ENCODE measurements at places on chromosomes 7 and 10.

DNA sequence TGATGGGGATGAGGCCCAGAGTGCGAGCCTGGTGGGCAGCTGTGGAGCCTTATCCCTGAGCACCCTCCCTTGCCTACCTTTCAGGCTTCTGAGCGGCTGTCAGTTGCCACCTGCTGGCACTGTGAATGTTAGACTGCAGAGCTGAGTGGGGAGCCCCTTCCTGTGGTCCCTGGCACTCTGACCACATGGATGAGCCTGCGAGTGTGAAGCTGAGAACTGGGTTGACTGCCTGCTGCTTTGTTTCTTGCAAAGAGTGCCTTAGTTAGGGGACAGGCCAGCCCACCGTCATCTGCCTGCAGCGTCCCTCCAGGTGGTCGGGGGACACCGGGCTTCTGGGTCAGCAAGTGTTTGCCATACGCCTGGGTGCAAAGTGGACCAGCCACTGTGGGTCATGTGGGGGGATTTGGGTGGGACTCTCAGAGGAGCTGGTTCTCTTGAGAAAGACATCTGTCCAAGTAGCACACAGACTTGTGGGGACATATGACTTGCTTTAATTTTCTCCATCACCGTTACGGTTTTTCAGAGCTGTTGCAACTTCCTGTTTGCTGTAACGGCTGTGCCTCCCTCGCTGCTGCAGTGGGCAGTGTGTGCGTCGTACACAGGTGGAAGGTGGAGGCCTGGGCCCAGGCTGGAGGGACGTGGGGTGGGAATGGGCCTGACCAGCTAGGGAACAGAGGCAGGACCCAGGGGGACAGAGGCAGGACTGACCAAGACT lies 13.7 kb downstream of the INPP5A start:
- DNase-seq = peak; percentile 67

DNA sequence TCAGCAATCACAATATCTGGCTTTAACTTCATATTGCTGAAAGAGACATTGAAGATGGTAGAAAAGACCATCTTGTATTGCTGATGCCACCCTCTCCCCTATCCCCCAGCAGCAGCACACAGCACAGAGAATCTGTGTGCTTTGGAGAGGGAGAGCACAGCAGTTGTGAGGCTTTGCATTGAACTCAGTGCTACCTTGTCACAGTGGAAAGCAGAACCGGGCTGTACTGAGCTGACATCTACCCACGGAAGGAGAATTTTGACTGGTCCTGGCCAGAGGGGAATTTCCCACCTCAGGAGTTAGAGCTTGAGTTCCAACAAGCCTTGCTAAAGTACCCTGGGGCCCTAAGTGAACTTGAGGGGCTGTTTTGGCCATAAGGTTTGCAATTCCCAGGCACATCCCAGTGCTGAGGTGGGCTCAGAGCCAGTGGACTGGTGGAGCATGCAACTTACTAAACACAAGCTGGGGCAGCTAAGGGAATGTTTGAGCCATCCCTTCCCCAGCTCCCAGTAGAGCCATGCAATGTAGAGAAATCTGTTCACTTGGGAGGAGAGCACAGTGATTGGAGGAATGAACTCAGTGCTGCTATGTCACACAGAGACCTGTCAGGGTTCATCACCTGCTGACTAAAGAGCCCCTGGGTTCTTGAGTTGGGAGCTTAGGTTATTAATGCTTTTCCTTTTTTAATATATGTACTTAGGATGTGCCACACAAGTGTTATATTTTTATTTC lies 62.1 kb downstream of the OR13A1 start:
- DNase-seq = no peak

GRCh38 chr10:132462463-132463332 lies 65.7 kb downstream of the PWWP2B start:
- DNase-seq = no peak

- no peak for DNase-seq
Measured at GRCh38 chr10:15196021-15196834, 27.7 kb upstream of the NMT2 start.

DNA sequence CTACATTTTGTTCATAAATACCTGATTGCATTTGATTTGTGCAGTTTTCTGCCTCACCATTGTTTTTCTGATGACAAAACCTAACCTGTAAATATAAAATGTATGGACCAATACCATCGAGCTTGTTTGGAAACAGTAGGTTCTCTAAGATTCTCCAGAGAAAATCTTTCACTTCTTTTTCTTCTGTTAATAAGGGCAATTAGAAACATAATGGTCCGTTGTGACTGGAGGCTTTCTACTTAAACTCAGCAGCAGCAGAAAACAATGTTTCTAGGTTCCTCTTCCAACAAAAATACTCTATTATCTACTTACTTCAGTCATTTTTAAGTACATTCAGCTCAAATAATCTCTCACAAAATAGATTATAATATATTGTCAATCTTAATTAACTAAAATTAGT lies 601.5 kb downstream of the PHTF2 start:
- DNase-seq = no peak

GRCh38 chr7:135147899-135148721 lies at the start of gene TMEM140:
TMEM140 (plus strand) TSS chr7:135148072; CDS start chr7:135164442, 16,370 bp downstream.
- DNase-seq = no peak

- no peak for DNase-seq
Measured at GRCh38 chr10:35789996-35790395, 147.9 kb upstream of the FZD8 start.

DNA sequence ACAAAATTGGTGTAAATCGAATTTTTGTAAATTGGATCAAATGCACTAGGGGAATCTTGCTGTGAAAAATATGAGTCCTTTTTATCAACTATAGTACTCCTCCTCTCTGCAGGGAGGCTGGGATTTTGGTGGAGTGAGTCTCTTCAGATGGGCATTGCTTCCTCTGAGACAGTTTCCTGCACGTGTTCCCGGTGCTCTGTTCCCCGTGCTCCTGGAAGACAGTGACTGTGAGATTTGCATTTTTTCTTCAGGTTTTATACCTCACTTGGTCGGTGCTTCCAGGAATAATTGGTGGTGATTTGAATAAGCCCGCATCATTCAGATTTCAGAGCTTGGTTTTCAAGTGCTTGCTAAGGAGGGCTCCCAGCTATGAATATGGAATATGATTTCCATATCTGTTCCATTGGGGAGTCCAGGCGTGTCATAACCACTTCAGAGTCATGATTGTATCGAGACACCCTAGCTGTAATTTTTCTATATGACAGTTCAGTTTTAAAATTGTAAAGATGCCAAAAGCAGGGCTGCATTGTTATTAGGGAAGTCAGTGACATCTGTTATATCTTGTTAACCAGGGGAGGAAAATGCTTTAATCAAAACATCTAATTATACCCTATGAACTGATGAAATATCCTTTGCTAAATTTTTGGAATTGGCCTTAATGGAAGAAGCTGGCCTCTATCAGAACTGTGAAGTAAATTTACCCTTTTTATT lies 12.3 kb downstream of the AUTS2 start:
- DNase-seq = no peak

DNA sequence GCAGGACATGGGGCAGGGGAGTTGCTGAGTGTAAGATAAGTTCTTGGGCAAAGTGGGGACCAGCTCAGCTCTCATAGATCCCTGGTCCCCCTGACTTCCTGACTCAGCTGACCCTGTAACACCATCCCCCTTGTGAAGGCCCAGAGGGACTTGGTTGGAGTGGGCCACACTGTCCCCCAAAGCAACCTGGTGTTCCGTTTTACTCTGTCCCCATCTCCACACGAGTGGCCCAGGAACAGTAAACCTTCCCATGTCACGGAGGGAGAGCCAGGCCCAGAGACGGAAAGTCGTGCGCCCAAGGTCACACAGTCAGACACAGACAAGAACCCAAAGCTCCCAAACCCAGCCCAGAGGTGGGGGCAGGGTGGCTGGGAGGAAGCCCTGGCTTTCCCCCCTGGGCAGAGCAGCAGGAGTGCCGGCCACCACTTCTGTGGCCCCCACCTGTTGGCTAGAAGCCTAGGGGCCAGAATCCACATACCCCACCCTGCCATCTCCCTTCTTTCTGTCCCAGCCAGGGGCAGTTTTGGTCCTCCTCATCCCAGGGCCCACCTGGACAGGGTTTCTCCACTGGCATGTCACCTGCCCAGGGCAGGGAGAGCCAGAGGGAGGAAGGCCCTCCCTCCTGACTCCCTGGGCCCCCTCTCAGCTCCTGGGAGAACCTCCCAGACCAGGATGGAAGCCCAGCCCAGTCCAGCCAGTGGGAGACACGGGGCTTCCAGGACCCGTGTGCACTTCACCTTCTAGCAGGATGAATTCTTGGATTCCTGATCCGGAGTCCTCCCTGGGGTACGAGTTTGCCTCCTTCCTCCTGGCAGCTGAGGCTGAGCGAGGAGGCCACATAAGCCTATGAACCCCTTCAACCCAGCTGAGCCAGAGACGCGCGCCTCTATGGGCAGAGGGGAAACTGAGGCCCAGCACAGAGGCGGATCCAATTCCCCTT lies 20.6 kb upstream of the VPS37D start:
- DNase-seq = no peak

- DNase-seq = no peak
Measured at GRCh38 chr10:6301488-6302075, 98.8 kb downstream of the PFKFB3 start.

DNA sequence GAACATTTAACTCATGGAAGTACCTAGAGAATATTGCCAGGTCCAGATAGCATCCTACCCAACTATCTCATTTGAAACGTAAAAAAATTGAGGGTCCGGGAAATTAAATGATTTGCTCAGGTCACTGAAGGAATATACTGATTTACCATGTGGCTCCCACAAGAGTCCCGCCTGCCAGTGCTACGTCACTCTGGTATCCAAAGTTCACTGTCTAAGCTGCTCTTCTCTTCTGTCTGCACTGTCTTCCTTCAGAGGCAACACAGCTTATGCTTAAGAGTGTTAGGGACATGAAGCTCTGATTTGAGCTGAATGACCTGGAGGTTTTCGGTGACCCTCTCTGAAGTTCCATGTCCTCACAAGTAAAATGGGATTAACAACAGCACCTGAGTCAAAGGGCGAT lies 114.6 kb downstream of the PDE1C start:
- no peak for DNase-seq

DNA sequence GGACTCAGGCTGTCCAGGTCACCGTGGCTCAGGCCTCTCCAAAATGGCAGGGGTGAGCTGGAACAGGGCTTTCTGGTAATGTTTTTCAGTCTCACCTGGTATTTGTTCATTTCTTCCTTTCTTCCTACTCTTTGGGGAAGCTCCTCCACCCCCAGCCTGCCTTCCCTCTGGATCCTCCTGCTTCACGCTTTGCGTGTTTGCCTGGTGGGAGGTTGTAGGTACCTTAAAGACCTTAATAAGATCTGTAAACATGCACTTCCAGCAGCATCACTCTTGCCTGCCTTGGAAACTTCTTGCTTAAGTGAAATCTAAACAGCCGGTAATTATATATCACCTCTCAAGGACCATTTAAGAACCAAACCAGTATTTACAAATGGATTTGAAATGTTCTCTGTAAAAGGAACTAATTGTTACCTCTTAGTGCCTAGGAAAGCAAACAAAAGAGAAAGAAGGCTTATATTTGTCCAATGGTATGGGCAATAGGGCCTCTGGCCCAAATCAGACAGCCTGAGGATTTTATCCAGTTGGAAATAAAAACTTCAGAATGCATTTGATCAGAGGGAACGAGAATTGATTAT lies 339.9 kb downstream of the CCSER2 start:
- DNase-seq = no peak

DNA sequence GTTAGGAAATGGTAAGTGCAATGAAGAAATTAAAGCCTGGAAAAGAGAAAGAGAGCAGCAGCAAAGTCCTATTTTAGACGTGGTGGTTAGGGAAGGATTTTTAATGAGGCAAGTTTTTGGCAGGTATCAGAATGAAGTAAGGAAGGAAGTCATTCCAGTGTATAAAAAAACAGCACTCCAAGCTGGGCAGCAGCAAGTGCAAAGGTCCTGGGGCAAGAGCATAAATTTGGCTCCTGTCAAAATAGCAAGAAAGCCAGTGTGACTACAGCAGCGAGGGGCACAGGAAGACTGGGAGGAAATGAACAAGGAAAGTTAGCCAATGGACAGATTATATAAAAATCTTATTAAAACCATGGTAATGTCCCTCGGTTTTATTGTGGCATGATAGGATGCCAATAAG lies 90.2 kb downstream of the PPP1R3A start:
- DNase-seq = no peak

GRCh38 chr10:44203535-44203934 lies 181.4 kb downstream of the CXCL12 start:
- DNase-seq = no peak

All from upper lobe of right lung (tissue), 1 donor.